Stimulated activated CD4-positive, alpha-beta T cell treated with anti-CD3 and anti-CD28 coated beads, Interleukin-15, amount 100 ng/mL, for 48 hours (primary cell): ENCODE measurements at places on chromosomes 12 and 14.
A peak's percentile ranks its signal among the peaks of the same experiment; 100 is the strongest.

- DNase-seq: no peak
These were observed 8.8 kb downstream of the ALDH2 start for GRCh38 chr12:111775205-111776193.

DNA sequence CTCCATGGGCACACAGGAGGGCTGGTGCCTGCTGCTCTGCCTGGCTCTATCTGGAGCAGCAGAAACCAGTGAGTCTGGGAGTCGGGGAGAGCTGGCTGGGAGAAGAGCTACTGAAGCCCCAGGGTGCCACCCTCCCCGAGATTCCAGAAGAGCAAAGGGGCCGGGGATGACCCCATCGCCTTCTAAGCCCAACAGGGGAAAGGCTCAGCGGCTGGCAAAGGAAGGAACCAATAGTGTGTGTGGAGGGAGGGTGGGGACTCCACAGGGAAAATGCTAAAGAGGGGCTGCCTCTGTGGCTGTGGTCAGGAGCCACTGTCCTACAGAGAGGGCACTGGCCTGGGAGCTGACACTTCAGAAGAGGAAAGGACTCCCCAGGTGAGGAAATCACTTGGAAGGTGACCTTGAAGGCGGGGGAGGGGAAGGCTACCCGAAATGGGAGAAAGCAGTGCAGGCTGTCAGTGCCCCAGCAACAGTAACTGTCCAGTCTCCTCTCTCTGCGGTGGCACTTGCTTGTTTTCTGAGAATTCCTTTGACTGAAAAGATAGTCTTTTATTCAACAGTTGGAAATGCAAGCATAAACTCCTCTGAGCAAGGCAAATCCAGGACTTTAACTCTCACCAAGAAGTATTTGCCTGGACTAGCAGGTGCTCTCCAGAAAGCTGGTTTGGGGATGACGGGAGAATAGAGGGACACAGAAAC is 552 bp downstream of the TAPBPL start:
- no peak for DNase-seq

- DNase-seq: no peak
These were observed 424.9 kb upstream of the SYT1 start for GRCh38 chr12:78439666-78440065.

DNA sequence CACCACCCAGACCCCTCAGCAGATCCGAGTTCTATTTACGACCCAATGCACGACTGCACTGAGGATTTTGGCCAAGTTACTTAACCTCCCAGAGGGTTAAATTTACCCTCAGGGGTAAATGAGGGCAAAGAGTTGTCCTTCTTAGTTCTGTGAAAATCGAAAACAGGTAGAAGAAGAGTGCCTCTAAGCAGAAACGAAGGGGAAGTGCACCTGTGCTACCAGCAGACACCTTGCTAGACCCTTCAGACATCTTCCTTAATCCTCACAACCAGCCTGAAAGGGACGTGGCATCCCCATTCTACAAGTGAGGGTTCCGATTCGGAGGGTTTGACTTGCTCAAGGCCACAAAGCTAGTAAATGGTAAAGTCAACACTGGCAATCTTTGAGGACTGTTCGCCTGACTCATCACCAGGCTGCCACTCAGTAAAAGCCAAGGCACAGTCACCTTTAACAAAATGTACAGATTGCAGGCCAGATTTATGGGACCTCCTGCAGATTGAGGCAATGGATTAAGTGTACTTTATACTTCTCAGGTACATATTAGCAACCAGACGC is 1.6 kb downstream of the GSG1 start:
- DNase-seq: peak; percentile 14

DNA sequence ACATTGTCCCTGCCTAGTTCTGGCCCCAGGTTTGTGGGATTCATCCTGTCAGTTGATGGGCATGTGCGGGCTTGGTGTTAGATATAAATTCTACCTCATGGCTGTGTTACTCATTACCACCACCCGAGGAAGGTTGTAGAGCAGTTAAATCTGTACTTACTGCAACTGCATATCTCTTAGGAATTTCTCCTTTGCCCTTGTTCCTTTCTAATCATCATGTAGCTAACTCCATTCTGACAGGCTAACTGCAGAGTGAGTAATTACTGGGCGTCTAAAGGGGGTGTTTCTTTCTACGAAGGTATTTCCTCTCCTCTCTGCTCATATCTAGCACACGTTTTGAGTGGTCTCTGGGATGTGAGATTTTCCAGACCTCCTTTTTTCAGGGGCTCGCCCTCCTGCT is 1076.7 kb downstream of the TMTC2 start:
- no peak for DNase-seq

DNA sequence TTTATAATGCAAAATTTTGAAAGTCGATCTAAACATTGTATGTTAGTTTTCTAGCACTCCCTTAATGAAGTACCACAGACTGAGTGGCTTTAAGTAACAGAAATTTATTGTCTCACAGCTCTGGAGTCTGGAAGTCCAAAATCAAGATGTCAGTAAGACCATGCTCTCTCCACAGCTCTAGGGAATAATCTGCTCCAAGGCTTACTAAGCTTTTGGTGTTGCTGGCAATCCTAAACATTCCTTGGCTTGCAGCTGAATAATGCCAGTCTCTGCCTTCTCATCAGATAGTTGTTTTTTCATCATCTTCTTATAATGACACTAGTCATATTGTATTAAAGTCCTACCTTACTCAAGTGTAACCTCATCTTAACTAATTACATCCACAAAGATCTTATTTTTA is 102.2 kb downstream of the RASSF9 start:
- DNase-seq: no peak

GRCh38 chr14:91350483-91350812 is 67.2 kb downstream of the CCDC88C start:
- no peak for DNase-seq
